ENCODE measurements at places on chromosomes 5 and 9. TPM values are rescaled to one million over a fixed set of nuclear protein-coding genes. Genes with fewer than 3 reads are reported as not detected.

DNA sequence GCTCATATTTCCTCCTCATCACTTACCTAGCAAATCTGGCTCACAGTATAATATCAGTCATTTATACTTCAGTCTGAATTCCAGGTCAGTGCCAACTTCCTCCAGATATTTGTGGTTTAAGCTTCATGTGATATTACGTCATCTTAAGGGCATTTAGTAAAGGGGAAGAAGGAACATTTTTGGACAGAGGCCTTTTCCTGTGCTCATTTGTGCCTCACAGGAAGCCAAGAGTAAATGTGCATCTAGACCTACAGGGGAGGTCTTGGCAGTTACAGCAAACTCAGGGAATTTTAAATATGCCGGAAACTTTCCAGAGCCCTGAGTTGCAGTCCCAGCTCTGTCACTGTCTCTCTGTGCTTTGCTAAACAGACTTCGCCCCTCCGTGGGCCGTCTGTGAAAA lies 12.3 kb upstream of the KCNIP1 start:
- DNase-seq = peak; percentile 94

DNA sequence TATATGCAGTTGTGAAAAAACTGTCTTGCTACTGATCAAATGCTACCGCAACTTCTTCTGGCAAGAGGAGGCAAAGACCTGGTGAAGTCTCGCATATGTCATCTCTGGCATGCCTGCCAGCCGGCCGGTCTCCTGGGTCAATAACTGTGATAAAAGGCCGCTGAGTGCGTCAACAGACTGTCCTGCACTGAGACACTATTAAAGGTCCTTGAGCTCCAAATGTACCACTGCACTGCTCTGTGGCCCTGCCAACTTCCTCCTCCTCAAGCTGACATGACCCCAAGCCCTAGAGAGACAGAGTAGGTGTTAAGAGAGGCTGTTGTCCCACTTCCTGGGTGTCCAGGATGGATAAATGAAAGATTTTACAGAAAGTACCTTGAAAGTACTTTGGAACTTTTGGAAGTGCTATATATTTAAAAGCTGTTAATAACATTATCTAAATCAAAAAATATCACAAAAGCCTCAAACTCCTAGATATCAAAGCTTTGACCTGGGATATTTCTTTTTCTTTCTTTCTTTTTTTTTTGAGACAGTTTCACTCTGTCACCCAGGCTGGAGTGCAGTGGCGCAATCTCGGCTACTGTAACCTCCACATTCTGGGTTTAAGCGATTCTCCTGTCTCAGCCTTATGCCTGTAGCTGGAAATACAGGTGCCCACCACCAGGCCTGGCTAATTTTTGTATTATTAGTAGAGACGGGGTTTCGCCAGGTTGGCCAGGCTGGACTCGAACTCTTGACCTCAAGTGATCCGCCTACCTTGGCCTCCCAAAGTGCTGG lies 31.5 kb downstream of the RAPGEF1 start:
- DNase-seq = no peak

- no peak for DNase-seq
Observed at GRCh38 chr5:173869316-173869715, 18.8 kb upstream of the CPEB4 start.

SLC6A19 gene
- total RNA-seq = not detected

DNAH5 gene
- total RNA-seq = under 0.01 TPM

DNA sequence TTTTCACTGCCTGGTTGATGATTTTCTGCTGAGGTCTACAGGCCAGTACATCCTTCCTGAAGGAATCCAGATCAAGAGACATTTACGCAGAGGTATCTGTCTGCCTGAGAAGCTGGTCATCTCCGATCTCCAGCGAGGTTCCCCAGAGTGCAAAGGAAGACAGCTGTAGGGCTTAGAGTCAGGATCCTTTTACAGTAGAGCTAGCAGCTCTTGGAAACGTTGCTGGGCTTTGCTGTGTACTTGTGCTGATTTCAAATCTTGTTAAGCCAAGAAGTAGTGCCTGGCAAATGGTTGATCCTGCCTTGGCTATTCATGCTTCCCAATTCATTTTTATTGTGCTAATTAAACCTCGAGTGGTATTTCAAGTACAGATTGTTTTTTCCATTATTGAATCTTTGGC lies 48.9 kb downstream of the NTRK2 start:
- DNase-seq = no peak

GRCh38 chr5:77867194-77867691 lies 91.1 kb upstream of the TBCA start:
- peak; percentile 61 for DNase-seq

CYSRT1 gene
- total RNA-seq = 0.49 TPM

DNA sequence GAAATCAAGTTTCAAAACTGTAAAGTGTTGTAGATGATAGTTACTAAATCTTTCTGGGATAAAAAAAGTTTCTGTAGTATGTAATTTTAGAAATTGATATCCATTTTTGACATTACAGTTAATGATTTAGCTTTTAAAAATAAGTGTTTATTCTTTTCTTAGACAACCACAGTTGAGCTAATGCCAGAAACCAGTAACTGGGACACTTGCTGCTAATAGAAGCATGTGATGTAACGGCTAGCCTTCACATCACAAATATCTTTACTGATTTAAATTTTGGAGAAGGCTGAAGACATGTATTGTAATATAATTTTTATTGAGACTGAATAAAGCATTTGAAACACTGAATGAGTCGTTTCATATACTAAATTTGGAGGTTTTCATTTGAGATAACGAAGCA lies 18.8 kb downstream of the CSNK1G3 start:
- DNase-seq = no peak

DNA sequence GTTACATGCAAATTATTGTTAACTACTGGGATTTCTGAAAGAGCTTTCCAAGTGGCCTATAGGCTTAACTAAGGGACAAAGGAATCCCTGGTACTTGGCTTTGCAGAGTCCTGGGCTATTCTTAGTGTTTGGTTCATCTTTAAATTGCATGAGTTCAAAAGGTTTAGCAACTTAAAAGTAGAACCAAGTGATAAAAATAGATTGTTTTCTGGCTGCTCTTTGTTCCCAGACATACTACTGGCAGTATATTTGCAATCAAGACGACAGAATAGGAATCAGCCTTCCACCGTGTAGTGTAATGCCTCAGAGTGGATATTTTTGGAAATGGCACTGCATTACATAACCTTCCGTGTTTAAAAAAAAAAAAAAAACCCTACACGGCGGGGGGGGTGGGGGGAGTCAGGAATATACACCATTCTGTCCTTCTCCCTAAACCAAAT lies 1.0 kb downstream of the NREP start:
- peak; percentile 77 for DNase-seq

- DNase-seq = no peak
Observed at GRCh38 chr5:40939753-40940152, 30.5 kb downstream of the C7 start.

DNA sequence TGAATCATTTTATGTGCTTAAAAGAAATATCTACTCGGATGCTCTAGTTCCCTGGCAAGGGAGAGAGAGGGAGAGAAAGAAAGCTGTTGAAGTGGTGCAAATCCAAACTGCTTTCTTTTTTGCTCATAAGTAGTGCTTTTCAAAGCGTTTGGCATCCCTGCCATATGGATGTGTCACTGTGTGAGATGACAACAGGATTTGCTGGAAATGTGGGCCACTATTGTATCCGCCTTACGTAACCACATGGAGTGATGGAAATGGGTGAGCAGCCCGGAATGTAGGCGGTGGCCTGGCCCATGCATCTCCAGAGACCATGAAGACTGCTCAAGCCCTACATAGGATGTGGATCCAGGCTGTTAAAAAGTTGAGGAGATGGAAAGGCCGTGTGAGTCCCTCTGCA lies 30.8 kb downstream of the TJP2 start:
- peak; percentile 89 for DNase-seq
